ENCODE measurements at places on chromosomes 5 and 9.

DNA sequence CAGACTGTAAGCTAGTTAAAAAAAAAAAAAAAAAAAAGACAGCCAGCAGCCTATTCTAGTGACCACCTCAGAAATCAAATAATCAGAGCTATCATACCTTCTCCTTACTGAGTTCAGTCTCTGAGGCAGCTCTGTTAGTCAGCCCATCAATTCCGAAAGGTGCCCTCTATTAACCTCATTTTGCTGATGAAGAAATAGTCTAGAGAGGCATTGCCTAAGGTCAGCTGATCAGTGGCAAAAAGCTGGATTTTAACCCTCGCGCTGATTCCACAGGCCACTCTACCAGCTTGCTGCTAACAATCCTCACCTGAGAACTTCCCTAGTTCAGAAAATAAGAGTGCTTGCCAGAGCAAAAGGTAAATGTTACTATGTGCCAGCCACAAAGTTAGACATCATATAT, 172.0 kb downstream of the DENND1A start:
- no peak for DNase-seq

GRCh38 chr5:160970605-160971191, 118.7 kb upstream of the ATP10B start:
- DNase-seq, result no peak

DNA sequence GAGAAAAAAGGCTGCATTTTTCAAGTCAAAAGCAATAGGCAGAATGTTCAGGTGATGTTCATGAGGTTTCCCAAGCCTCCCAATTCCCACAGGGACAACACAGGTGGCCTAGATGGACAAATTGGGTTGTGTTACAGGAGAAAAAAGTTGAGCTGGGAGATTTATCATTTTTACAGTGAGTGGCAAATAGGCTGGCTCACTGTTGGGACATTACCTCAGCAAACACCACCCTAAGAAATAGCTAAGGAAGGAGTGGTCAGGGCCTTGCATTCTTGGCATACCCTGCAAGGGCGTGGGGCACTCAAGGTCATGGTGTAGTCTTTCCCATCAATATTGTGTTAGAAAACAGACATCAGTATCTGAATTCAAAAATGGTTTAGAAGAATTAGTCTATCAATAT, 23.3 kb upstream of the CPLANE1 start:
- DNase-seq, result no peak

DNA sequence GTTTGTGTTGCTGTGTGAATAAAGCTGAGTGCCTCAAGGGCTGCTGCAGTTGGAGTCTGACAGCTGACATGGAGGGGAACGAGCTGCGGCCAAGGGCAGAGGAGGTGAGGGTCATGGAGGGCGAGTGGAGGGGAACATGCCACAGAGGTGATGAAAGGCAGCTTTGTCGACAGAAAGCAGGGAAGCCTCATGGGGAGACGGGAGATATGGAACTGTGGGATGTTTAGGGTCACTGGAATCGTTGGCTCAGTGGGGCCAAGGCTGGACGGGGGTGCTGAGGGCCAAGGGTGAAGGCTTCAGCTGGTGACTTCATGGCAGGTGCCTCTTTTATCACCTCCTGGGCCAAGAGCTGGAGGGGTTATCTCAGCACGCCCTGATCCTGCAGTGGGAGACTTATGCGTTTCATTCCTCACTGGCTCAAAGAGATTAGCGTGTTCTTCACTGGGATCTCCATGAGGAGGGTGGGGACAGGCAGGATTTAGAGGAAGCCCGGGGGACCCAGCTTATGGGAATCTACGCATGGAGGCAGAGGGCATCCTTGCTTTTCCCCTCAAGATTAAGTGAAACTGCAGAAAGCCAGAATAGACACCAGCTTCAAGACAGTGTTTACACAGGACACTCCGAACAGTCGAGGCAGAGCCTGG, 42.2 kb downstream of the FAM240B start:
- no peak for DNase-seq

All from amniotic stem cell (primary cell).